Hematopoietic multipotent progenitor cell treated with erythropoietin and hydrocortisone succinate and interleukin-3 and kit ligand, for 4 days (in vitro differentiated cells): ENCODE measurements at places on chromosomes 3 and 15.

DNA sequence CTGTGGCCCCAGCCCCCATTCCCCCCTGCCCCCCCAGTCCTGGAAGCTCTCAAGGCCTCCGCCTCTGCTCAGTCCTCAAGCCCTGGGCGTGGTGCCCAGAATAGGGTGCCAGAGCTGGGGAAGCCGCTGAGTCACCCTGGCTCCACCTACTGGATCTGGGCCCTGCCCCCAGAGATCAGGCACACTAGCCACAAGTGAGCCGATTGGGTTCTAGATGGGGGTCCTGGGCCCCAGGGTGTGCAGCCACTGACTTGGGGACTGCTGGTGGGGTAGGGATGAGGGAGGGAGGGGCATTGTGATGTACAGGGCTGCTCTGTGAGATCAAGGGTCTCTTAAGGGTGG is 5.7 kb downstream of the EIF4G1 start:
- peak; percentile 97 for DNase-seq

GRCh38 chr3:54146506-54147239 is 24.3 kb downstream of the CACNA2D3 start:
- peak; percentile 60 for DNase-seq

DNA sequence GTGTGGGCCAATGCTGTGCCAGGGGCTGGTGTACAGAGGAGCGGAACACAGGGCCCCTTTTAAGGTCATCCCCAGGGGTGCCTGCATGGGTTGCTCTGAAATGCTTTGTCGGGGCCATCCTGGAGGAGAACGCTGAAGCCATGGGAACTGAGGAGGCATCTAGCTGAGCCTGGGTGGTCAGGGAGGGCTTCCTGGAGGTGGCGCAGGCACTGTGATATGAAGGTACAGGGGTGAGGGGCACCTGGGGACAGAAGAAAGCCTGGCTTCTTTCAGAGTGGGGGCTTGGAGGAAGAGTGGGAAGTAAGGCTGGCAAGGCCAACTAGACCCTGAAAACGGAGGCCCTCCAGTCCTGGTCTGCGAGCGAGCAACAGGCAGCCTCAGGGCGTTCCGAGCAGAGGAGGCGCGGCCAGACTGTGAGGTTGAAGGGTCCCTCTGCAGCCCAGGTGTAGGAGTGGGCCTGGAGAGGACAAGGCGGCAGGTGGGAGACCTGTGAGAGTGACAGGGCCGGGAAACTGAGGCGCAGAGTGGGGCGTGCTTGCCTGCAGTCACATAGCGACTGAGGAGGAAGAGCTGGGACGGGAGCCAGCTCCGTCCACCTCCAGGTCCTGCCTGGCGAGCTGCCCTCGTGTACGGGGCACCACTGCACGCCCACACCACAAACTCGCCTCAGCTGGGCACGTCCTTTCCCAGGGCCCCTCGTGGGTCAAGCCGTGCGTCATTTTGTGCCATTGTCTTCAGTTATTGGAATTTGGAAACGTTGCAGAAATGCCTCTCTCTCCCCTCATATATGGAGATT is 4.1 kb downstream of the FBLN2 start:
- no peak for DNase-seq

GRCh38 chr3:27630885-27631284 is 91.2 kb downstream of the EOMES start:
- DNase-seq = no peak

DNA sequence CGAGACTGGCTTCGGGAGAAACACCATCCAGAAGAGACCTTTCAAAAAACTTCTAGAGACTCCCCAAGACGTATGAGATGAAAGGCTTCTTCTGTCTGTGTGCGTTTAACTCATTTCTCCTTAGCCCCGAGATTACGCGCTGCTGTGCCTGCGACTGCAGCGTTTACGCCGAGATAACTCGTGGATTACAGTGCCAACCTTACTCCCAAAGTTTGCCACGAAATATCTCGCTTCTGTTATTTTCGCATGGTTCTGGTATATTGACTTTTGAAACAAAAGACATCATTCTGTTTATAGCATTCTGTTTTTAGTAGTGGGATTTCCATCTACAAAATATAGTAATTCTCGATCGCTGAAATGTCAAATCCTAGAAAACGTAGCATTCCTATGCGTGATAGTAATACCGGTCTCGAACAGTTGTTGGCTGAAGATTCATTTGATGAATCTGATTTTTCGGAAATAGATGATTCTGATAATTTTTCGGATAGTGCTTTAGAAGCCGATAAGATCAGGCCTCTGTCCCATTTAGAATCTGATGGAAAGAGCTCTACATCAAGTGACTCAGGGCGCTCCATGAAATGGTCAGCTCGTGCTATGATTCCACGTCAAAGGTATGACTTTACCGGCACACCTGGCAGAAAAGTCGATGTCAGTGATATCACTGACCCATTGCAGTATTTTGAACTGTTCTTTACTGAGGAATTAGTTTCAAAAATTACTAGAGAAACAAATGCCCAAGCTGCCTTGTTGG is 467 bp downstream of the PGBD4 start:
- DNase-seq = no peak

- DNase-seq = peak; percentile 44
Observed at GRCh38 chr15:68930268-68931022, at the start of gene SPESP1. Gene SPESP1 (plus strand): TSS chr15:68930525. CDS start chr15:68930654, 129 bp downstream.
